CD8-positive, alpha-beta T cell (primary cell): ENCODE measurements at places on chromosomes 3 and 15. TPM values are rescaled to one million over a fixed set of nuclear protein-coding genes. Genes with fewer than 3 reads are reported as not detected.

The HIGD2B gene
- 0.27 TPM for total RNA-seq

The IGSF11 gene
- total RNA-seq = 0.86 TPM

The POLQ gene
- 0.28 TPM for total RNA-seq

The CELF6 gene
- total RNA-seq = 2.7 TPM

The RTP1 gene
- total RNA-seq = not detected

The UCN2 gene
- not detected for total RNA-seq

The HCN4 gene
- not detected for total RNA-seq

The MOBP gene
- not detected for total RNA-seq

- no peak for DNase-seq
These were observed 192.7 kb downstream of the MBNL1 start for GRCh38 chr3:152461460-152461859.

DNA sequence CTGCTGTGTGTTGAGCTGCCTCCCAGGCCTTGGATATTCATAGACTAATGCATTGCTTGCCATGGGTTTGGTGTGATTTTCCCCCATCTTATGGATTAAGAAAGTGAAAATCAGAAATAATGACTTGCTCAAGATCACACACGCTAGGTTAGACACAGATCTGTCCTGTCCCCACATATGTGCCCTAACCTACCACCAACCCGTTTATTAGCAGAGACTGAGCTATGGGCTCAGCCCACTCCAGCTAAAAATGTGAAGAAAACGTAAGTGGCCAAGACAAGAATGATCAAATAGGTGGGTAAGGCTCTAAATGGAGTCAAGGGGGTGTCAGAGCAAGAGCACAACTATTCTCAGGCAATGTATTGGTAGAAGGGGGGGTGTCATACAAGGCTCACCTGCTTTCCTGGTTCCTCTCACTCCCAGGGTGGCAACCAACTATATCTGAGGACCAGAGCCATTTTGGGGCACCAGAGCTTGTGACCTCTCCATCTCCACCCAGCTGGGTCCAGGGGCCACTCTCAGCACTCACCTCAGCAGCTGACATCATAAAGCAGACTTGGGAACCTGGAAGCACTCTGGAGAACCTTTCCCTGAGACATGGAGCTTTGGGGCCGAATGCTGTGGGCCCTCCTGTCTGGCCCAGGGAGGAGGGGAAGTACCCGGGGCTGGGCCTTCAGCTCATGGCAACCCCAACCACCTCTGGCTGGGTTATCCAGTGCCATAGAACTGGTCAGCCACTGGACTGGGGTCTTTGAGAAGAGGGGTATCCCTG lies 1.4 kb downstream of the HEMK1 start:
- no peak for DNase-seq

DNA sequence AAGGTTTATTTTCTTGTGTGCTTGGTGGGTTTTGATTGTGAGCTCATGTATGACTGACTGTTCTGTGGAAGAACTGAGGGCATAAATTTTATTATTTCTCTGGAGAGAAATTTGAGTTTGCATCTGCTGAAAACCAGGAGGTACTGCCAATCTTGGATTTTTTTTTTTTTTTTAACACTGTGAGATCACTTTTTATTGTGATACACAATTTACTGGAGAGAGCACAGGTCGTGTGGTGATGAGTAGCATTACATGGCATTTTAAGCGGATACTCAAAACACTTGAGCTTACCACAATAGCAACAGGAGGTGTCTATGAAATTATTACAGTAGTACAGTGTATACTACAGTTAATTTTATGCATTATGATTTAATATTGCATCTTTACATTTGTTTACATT lies 237.4 kb downstream of the MFSD1 start:
- no peak for DNase-seq

DNA sequence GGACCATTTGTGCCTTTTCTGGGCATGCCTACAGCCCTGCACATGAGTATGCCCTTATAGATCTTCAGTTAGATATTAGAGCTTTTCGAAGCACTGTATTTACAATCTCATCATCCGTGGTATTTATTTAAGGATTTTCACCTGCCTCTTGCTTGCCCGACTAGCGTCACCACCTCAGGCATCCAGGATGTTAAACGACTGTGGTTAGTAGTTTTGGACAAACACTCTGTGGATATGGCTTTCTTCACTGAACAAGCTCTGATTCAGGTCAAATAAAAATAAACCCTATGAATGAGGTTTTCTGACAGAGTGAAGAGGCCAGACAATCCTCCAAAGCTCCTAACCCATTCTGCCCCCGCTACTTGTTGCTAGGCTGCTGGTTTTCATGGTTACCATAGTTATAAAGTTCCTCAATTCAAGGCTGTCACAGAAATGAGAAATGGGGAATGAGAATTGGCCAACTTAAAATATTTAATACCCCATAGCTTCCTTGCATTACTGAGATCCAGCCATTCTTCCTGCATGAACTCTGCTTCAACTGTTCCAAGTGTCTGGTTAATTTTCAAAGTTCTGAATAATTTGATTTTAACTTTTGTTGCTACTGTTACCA lies 440.1 kb downstream of the GABRG3 start:
- DNase-seq = no peak

DNA sequence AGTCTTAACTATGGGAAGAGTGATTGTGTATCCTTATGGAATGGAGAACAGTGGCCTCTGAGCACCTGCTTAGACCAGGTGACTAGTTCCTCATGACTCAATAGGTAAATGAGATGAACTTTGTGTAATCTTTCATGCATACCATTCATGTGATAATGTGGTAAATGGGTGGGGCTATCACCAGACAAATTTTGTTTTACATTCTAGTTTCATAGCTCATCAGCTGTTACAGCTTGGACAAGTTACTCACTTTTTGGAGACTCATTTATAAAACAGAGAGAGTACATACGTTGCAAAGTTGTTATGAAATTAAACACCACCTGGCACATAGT lies 103.7 kb upstream of the TGFBR2 start:
- DNase-seq = no peak

DNA sequence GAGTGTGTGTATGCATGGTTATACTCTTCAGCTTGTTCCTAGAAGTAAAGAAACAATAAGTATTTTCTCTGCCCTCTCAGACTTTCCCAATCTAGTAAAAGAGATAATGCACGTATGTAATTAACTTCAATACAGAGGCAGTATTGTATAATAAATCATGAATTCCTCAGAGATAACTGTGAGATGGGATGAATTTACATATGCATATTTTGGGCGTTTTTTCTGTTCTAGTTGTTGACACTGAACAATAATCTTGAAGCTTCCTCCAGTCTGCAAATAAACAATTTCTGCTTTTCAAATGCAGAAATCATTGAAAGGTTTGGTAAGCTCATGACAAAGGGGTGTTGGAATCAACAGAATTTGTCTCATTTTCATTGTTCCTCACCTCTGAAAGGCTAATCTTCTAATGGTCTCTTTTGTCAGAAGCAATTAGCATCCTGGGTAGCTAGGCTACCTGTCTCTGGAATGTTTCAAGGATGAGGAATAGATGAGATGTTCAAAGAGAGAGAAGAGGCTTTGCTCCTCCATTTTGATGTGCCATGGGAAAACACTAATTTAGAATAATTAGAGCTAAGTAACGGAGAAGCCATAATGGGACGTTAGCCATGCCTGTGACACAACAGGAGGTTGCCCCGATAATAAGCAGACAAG lies 43.3 kb upstream of the SIAH2 start:
- DNase-seq = no peak

GRCh38 chr3:191198932-191199331 lies at the start of gene OSTN:
Gene OSTN (plus strand): TSS chr3:191199241. CDS start chr3:191212533, 13,292 bp downstream.
- no peak for DNase-seq

DNA sequence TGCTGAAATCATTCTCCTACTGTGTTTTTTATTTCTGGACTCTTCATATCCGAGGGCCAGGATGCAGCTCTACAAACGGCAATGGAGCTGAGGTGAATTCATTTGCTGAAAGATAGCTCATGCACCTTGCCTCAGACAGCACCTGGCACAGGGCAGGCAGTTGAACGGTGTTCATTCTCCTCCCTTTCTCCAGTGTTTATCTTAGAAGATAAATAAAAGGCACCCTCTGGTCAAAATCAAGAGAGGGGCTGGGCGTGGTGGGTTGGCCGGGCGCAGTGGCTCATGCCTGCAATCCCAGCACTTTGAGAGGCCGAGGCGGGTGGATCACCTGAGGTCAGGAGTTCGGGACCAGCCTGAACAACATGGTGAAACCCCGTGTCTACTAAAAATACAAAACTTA lies 79.3 kb upstream of the LMOD3 start:
- no peak for DNase-seq

DNA sequence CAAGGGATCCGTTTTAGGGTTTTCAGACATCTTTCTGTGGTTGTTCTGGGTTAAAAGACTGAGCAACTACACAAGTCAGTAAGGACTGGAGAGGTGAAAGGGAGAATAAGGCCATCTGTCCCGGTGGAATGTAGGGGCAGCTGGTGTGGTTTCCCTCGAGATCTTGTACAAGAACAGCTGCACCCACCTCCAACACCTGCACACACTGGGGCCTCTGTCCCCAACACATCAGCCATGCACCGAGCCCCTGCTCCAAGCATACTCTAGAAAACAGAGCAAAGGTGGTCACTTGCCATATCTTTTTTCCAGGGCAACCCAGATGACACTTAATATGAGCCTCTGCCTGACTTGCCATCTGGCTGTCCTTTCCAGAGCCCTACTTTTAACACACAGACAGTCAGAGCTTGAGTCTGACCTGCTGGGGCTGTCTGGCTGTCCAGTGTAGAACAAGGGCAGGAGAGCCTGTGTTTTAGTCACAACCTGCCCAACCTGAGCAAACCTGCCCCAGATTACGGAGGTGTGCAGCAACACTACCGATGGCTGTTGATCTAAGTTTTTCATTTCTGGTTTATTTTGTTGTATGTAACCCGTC lies 12.2 kb downstream of the MAN2A2 start:
- no peak for DNase-seq

GRCh38 chr15:59159210-59159609 lies 47.4 kb upstream of the LDHAL6B start:
- no peak for DNase-seq

DNA sequence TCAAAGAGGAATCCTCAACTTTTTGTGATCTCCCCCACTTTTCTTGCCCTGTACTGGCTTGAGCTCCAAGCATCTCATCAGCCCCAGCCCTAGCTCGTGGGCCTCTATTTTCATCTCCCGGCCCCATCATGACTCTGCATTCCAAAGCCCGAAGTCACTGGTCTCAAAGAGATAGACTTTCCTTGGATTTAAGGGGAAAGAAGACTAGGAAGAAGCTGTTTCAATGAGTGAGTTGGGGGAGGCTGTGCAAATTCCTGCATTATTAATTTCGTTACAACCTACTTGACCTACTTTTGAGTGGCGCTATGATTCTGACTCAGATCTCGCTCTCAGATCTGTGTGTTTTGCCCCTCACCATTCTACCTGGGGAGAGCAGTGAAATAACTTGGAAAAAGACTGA lies 266.6 kb upstream of the TBL1XR1 start:
- no peak for DNase-seq

DNA sequence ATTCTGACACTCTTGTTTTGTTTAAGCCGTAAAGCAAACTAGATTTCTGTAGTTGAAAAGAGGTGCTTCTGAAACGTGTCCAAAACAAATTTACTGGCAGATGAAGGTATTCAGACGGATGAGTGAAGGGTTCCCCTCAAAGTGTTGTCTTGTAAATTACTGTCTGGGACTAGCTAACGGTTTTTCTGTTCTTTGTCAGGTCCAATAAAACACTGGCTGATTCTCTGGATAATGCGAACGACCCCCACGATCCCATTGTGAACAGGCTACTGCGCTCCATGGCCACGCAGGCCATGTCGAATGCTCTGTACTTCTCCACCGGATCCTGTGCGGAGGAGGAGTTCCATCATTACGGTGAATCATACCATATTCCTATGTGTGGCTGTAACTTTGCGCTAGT lies 27.7 kb downstream of the TIPIN start:
- DNase-seq = no peak

DNA sequence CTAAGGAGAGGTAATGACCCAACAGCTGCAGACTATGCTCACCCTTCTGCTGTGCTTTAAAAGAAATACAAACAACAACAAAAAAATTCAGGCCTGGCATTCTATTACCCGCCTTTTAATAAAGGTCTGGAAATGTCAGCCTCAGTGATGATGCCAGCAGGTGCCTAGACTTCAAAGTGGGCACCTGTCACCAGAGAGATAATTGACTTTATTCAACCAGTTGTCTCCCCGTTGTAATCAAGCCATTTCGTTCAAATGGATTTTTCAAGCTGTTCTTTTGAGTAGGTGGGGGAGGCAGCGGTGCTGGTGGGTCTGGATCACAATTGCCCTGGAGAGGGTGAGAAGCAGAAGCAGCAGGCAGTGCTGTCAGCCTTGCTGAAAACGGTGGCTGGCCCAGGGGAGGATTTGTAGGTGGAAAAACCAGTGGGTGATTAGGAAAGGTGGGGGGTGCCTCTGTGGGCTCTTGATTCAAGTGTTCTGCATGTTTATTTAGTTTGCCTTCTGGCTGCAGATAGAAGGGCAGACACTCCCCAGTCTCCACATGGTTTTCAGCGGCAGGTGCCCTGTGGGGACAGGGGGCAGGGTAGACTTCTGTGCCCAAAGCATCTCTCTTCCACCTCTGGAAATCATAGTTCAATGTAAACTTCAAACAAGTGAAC lies 300.2 kb upstream of the SLCO3A1 start:
- no peak for DNase-seq

GRCh38 chr15:35721751-35722150 lies 175.8 kb upstream of the DPH6 start:
- no peak for DNase-seq

- no peak for DNase-seq
These were observed 38.8 kb upstream of the MLF1 start for GRCh38 chr3:158532099-158532734.

DNA sequence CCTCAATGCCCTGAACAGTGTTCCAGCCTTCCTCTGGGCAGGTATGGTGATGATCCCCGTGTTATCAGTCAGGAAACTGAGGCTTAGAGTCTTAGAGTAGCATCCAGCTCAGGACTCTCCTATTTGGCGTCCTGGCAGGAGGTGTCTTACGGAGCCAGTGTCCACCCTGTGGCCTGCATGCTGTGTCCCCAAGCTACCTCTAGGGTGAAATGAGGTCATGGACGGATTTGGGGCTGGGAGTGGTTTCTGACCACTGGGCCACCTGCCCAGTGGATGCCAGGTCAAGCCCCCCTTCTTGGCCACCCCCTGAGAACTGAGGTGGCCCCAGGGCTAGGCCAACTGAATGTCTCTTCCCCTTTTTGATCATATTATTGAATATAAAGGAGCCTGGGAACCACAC lies 27.2 kb upstream of the SLC6A6 start:
- no peak for DNase-seq

DNA sequence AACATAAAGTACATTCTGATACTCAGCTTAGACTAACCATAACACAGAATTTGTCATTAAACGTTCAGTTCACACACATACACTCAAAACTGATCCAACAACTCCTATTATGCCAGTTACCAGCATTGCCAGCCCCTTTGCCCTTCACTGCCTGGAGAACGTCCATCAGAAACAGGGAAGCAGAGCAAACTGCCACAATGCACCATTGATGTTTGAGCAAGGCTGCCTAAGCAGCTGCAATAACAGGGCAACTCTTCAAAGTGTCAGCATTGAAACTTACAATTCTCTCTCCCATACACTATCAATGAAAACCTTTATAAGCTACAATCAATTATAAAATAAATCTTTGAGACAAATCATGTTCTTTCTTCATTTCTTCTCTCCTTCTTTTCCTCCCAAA lies 85.1 kb downstream of the ZBTB20 start:
- no peak for DNase-seq
